ENCODE measurements at places on chromosomes 6 and 20. TPM values are rescaled to one million over a fixed set of nuclear protein-coding genes. Genes with fewer than 3 reads are reported as not detected.

ZHX3 gene
- 47.9 TPM for total RNA-seq

ELOVL4 gene
- 0.49 TPM for total RNA-seq

RGS17 gene
- total RNA-seq: 0.29 TPM

NHLRC1 gene
- not detected for total RNA-seq

ID4 gene
- 33.9 TPM for total RNA-seq

CNR1 gene
- 9.1 TPM for total RNA-seq

SH3BGRL2 gene
- 25.7 TPM for total RNA-seq

CEP85L gene
- 7.5 TPM for total RNA-seq

MAP3K5 gene
- 27.4 TPM for total RNA-seq

AHCY gene
- total RNA-seq: 75.3 TPM

CCN6 gene
- not detected for total RNA-seq

TMEM244 gene
- not detected for total RNA-seq

NDRG3 gene
- total RNA-seq: 17.9 TPM

SOBP gene
- 16.4 TPM for total RNA-seq

SIRPG gene
- total RNA-seq: 2.4 TPM

ROS1 gene
- 91.3 TPM for total RNA-seq

FABP7 gene
- not detected for total RNA-seq

FAM217A gene
- total RNA-seq: not detected

MACROD2 gene
- 20.7 TPM for total RNA-seq

TGM3 gene
- total RNA-seq: not detected

ARFGEF3 gene
- total RNA-seq: 19.8 TPM

CALHM6 gene
- total RNA-seq: 7.4 TPM

PCSK2 gene
- total RNA-seq: 18.9 TPM

MLIP gene
- 0.77 TPM for total RNA-seq

RBPJL gene
- 0.13 TPM for total RNA-seq

HLA-DRA gene
- 1,665 TPM for total RNA-seq

TSPO2 gene
- not detected for total RNA-seq

RSPH9 gene
- total RNA-seq: 2.2 TPM

PTK6 gene
- total RNA-seq: 6.2 TPM

SNPH gene
- total RNA-seq: 2.6 TPM

STX11 gene
- total RNA-seq: 54.5 TPM

SPATA25 gene
- 1.3 TPM for total RNA-seq

HIVEP2 gene
- 15.3 TPM for total RNA-seq

GABRR1 gene
- total RNA-seq: not detected

PTCHD4 gene
- total RNA-seq: 0.57 TPM

BTBD3 gene
- 24.2 TPM for total RNA-seq

NMBR gene
- not detected for total RNA-seq

OPRM1 gene
- total RNA-seq: not detected

HLA-DRB1 gene
- total RNA-seq: 384 TPM

ZNF165 gene
- total RNA-seq: 3.1 TPM

TAF4 gene
- total RNA-seq: 26.7 TPM

SLC32A1 gene
- total RNA-seq: not detected

MICB gene
- total RNA-seq: 11.7 TPM

NKX2-4 gene
- total RNA-seq: not detected

SNAP91 gene
- total RNA-seq: not detected

CLDN20 gene
- total RNA-seq: not detected

RNF39 gene
- total RNA-seq: 2.0 TPM

FAM209B gene
- not detected for total RNA-seq

CLPSL2 gene
- not detected for total RNA-seq

GNMT gene
- total RNA-seq: 9.4 TPM

BTN1A1 gene
- total RNA-seq: not detected

NEURL2 gene
- 6.1 TPM for total RNA-seq

SAMD3 gene
- total RNA-seq: 4.7 TPM

HUS1B gene
- 2.7 TPM for total RNA-seq

ANKRD66 gene
- not detected for total RNA-seq

PTCRA gene
- 8.5 TPM for total RNA-seq

TCP1 gene
- total RNA-seq: 89.2 TPM

C20orf144 gene
- total RNA-seq: not detected

SNRNP48 gene
- total RNA-seq: 10.5 TPM

ABHD16B gene
- not detected for total RNA-seq
